ENCODE measurements at places on chromosomes 13 and 19.

DNA sequence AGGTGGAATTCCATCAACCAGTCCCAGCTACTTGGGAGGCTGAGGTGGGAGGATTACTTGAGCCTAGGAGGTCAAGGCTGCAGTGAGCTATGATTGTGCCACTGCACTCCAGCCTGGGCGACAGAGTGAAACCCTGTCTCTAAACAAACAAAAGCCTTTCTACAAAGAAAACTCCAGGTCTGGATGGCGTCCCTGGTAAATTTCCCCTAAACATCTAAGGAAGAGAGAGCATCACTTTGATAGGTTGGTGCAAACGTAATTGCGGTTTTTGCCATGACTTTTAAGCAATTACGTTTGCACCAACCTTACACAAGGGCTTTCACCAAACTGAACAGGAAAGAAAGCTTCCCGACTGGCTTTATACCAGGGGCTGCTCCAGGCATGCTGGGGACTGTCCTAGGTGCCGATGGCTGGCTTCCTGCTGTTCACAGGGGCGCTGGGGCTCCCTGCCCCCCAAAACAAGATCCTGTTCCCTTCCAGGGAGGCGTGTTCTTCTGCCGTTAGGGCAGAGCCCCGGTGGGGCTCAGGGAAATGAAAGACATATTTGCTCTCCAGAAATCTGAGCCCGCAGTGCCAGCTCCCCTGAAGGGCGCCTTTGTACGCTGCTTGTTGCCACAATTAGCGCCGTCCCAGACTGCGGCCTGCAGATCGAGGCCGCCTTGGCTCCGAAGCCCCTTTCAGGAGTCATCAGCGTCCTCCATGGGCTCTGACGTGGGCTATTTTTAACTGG lies 38.7 kb upstream of the KLF2 start:
- no peak for DNase-seq

- no peak for DNase-seq
Observed at GRCh38 chr13:93341517-93341916, 114.9 kb downstream of the GPC6 start.

DNA sequence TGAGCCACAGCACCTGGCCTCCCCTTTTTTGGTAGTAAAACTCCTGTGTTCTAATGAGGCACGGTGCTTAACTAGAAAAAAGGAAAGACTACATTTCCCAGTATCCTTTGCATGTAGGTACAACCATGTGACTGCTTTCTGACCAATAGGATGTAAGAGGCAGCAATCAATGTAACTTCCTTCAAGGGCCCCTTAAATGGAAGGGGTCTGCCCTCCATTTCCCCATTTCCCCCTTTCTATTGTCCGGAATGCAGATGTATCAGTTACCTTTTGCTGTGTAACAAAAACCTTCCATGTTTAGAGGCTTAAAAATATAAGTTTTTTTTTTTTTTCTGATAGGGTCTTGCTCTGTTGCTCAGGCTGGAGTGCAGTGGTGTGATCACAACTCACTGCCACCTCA lies 2.2 kb downstream of the GPR32 start:
- DNase-seq: no peak

GRCh38 chr13:79270859-79271258 lies 135.2 kb downstream of the RBM26 start:
- DNase-seq: no peak

GRCh38 chr13:40477623-40478608 lies 188.5 kb downstream of the FOXO1 start:
- DNase-seq: no peak

DNA sequence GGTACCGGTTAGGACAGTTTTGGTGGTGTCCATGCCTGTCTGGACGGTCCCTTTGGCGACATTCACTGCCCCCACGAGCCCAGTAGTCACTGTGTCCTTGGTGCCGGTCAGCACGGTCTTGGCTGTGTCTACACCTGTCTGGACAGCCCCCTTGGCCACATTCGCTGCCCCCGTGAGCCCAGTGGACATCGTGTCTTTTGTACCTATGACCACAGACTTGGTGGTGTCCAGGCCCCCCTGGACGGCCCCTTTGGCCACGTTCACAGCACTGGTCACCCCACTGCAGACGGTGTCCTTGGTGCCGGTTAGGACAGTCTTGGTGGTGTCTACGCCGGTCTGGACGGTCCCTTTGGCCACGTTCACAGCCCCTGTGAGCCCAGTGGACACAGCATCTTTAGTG lies 6.2 kb downstream of the PLIN4 start:
- no peak for DNase-seq

DNA sequence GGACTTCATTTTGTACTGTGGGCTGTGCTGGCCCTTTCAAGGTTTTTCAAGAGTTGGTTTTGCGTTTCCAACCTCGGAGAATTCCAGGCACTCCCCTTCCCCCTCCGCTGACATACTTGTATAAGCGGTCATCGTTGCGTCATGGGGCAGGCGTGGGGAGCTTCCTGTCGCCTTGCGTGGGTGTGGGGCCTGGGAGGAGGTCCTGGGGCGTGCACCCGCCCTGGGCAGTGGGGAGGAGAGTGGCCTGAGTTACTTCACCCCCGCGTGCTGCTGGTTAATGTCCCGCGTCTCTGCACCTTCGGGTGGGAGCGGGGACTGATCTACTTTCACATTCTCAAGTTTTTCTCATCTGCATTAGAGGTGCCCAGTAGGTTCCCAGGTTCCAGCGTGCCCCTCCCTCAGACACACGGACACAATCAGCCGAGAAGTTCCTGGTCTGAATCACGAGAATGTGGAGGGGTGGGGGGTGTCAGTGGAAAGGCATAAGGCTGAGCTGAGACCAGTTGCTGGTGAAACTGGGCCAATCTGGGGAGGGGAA lies 4.1 kb downstream of the IER2 start:
- peak; percentile 9 for DNase-seq

DNA sequence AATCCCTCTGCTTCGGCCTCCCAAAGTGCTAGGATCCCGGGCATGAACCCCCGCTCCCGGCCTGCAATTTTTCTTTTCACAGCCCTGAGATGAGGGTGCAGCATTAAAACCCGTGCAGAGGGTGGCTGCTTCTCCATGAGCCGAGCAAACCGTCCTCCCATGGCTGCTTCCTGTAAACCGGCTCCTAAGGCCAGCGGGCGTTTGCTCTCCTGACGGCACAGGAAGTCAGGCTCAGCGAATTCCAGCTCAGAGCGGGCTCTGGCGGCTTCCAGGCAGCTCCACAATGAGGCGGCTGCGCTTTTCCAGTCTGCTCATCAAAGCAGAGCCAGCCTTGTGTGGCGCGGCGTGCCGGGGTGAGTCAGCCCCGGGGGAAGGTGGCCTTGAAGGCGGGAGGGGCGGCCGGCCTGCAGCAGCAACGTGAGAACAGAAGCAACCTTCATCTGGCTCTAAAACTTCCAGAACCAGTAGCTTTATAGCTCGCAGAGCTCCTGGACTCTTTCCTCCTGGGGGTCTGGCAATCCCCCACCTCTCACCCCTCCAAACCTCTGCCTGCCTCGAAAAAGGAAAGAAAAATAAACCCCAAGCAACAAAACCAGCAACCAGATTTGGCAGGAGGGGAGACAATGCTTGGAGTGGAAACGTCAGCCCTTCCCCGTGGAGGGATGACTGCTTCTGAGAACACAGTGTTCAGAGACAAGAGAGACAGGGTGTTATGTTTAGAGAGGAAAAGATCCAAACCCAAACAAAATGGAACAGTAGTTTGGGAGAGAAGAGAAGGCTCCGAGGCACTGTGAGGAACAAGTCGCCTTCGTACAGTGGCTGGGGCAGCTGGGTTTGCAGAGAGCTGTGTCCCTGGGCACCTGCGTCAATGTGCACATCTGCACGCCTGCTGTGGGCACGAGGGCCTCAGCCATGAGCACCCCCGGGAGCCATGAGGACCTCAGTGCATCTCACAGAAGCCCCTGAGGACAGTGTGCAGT lies 67.8 kb downstream of the GADD45B start:
- DNase-seq: peak; percentile 40

DNA sequence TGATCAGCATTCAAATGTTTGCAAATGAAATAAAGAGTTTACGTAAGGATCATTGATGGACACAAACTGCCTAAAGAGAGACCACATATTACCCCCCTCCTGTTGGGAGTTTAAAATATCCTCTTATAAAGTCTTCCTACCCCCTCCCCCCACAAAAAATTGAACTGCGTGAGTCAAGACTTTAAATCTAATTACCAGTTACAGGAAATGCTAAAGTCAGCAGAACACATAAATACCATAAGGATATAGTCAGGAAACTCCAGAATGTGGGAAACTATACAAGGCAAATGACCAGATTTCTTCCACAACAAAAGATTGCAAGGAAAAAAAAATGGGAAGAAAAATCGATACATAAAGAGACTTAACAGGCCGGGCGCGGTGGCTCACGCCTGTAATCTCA lies 44.4 kb upstream of the FARP1 start:
- DNase-seq: no peak

DNA sequence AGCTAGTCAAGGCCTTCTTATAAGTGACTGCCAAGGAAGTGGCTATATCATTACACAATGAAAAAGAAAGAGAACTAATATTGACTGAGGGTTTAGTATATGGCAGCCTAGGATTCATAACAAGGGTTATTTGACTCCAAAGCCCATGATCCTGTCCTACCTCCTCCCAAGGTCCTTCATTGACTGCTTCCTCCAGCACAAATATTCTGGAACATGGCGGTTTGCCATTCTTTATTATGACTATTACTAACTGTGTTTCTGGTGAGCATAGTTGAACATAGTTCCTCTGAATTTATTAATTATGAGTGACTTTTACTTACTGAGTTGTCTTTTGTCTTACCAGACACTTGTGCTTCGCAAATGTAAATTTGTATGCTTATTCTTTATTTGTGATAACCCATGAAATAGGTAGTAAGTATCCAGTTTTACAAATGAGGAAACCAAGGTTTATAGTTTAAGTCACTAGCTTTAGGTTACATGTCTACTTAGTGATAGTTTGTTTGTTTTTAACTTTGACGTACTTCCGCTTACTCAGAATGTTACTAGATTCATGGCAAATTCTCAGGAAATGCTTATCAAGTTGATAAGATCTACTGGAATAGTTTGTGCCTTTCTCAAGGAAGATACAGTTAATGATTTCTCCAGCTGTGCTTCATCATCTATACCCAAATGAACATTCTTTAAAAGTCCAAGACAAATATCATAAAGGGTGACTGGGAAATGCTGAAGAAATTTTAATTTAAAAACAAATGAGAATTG lies 15.5 kb upstream of the DCLK1 start:
- DNase-seq: no peak

GRCh38 chr13:72911981-72912380 lies 130.0 kb downstream of the PIBF1 start:
- DNase-seq: no peak
